ENCODE measurements at places on chromosomes 6 and 20. TPM values are rescaled to one million over a fixed set of nuclear protein-coding genes. Genes with fewer than 3 reads are reported as not detected.

DNA sequence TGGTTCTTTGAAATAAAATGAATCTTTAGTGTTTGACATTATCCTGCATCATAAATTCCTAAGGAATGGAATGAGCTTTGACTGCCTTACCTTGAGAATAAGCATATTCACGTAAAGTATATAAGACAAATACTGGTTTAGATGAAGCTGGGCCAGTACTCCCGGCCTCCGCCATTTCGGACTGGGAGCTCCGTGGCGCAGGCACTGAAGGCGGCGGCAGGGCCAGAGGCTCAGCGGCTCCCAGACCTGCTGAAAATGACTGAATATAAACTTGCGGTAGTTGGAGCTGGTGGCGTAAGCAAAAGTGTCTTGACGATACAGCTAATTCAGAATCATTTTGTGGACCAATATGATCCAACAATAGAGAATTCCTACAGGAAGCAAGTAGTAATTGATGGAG is 76.2 kb upstream of the FAM83B start:
- no peak for DNase-seq

DNA sequence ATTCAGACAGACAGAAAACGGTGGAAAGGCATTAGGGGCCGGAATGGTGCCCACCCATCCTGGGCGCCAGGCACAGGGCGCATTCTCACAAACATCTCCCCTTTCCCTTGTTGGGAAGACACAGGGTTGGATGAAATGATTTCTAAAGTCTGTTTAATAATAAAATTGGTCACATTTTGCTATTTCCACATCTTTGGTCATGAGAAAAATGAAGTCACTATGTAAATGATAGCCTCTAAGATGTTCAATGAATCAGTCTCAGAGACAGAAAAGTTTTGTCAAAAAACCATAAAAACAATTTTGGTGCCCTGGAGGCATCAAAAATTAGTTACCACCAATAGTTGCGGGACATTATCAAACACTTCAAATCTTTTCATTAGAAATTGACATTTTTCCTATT is 40.7 kb downstream of the PRR18 start:
- no peak for DNase-seq

RAMACL gene
- total RNA-seq, result 8.0 TPM

ADGRF1 gene
- 12.9 TPM for total RNA-seq

FAM83C gene
- total RNA-seq, result not detected
